ENCODE measurements at places on chromosomes 2 and 18. TPM values are rescaled to one million over a fixed set of nuclear protein-coding genes. Genes with fewer than 3 reads are reported as not detected.

Gene GAREM1
- total RNA-seq: 5.0 TPM

Gene BOLL
- not detected for total RNA-seq

Gene ATIC
- total RNA-seq: 17.7 TPM

Gene AGXT
- total RNA-seq: not detected

Gene OXER1
- total RNA-seq: not detected

Gene COA5
- total RNA-seq: 21.2 TPM

Gene LHCGR
- total RNA-seq: not detected

Gene RUFY4
- total RNA-seq: not detected

Gene PRSS56
- total RNA-seq: not detected

Gene LAMA1
- 8.3 TPM for total RNA-seq

DNA sequence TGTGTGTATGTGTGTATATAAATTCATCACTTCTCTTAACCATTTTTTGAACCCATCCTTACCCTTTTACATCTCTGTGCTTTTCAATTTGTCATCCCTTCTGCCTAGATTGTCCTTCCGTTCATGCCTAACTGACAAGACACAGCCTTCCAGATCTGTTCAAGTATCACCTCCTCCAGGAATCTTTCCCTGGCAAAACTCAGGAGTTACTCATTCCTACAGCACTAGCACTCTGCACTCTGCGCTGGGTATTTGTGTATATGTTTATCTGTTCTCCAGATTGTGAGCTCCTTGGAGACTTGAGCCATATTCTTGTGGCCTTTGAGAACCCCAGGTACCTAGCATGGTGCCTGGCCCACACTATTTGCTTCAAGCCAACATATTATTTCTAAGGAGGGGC is 26.8 kb upstream of the ASXL2 start:
- H3K36me3 ChIP-seq: no peaks in the 10 kb centered on the region
- peak; percentile 76 for DNase-seq
- H3K27ac ChIP-seq: no peak overlapping the region
- no peaks in the 10 kb centered on the region for H3K4me1 ChIP-seq

DNA sequence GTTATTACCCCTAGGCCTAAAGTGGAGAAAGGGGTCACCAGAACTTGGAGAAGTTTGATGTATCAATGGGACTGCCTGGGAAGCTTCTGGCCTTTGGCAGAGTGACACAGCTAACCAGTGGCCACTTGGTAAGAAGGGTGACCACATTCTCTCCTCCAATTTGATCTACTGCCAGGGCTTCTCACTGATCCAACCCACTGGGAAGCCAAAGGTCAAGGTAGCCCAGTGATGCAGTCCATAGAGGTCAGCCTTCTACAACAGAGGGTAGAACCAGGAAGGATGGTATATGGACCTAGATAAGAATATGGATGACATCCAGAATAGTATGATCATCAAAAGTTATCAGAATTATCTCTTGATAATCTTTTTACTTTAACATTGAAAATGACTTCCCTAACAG is 493.6 kb downstream of the NYAP2 start:
- no peak for DNase-seq
- peaks cover 7% of the 10 kb centered on the region for H3K4me1 ChIP-seq
- no peak overlapping the region for H3K4me3 ChIP-seq
- no peaks in the 10 kb centered on the region for H3K36me3 ChIP-seq
- no peak overlapping the region for H3K27ac ChIP-seq

DNA sequence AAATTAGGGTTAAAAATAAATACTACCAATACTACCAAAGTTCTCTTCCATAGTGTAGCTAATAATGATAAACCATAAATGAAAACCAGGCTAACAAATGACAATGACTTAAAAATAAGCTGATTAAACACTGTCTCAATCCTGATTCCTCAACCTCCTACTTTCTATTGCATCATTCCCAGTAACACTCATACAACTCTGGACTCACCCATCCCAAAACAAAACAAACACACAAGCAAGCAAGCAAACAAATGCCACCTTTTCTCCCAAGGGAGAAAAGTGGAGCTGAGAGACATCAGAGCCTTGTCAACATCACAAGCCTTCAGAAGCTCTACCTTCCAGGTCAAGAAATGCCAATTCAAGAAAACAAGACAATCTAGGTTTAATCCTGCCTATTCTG is 620.7 kb downstream of the NYAP2 start:
- H3K4me1 ChIP-seq: no peaks in the 10 kb centered on the region
- no peak overlapping the region for H3K27ac ChIP-seq
- no peaks in the 10 kb centered on the region for H3K36me3 ChIP-seq
- no peak for DNase-seq
- H3K27me3 ChIP-seq: no peaks in the 10 kb centered on the region

GRCh38 chr2:167431949-167432348 is 543.7 kb downstream of the XIRP2 start:
- H3K4me3 ChIP-seq: no peak overlapping the region
- H3K4me1 ChIP-seq: no peaks in the 10 kb centered on the region
- no peak overlapping the region for H3K27ac ChIP-seq
- no peaks in the 10 kb centered on the region for H3K36me3 ChIP-seq
- peak; percentile 3 for DNase-seq
- no peaks in the 10 kb centered on the region for H3K27me3 ChIP-seq

- no peak overlapping the region for H3K27ac ChIP-seq
- no peaks in the 10 kb centered on the region for H3K27me3 ChIP-seq
- H3K36me3 ChIP-seq: peaks cover 42% of the 10 kb centered on the region
- H3K4me3 ChIP-seq: no peak overlapping the region
These were observed 302.0 kb upstream of the CCDC68 start for GRCh38 chr18:55261253-55261652.

GRCh38 chr2:165660361-165660760 is 133.7 kb downstream of the GALNT3 start:
- H3K4me3 ChIP-seq: no peak overlapping the region
- no peaks in the 10 kb centered on the region for H3K4me1 ChIP-seq
- no peaks in the 10 kb centered on the region for H3K36me3 ChIP-seq
- H3K27ac ChIP-seq: no peak overlapping the region

DNA sequence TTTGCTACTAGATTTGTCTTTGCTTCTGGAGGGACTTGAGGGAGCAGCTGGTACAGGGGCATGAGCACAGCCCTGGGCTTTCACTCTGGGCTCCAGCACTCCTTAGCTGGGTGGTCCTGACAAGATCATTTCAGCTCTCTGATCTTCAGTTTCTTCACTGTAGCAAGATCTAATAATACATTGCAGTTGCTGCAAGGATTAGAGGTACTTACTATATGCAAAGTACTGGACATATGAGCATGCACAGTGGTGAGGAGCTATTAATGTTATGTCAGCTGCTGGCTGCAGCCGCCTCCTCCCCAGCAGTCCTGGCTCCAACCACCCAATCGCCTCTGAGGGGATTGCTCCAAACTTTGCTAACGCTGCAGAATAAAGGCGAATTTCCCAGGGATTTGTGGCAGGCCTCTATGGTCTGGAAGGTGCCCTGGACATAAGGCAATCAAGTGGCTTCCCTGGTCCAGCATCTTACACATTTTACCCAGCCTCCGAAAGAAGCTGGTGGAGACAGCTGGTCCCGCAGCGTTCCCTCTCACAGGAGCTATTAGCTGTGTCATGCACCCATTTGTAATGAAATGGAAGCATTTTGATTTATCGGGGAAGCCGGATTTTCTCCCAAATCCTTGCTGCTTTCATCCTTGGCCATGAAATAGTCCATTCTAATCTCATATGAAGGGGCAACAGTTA is 96.7 kb downstream of the RHOB start:
- H3K4me3 ChIP-seq: no peak overlapping the region
- no peaks in the 10 kb centered on the region for H3K36me3 ChIP-seq
- no peak overlapping the region for H3K27ac ChIP-seq
- no peaks in the 10 kb centered on the region for H3K27me3 ChIP-seq
- H3K4me1 ChIP-seq: no peaks in the 10 kb centered on the region
- DNase-seq: no peak

DNA sequence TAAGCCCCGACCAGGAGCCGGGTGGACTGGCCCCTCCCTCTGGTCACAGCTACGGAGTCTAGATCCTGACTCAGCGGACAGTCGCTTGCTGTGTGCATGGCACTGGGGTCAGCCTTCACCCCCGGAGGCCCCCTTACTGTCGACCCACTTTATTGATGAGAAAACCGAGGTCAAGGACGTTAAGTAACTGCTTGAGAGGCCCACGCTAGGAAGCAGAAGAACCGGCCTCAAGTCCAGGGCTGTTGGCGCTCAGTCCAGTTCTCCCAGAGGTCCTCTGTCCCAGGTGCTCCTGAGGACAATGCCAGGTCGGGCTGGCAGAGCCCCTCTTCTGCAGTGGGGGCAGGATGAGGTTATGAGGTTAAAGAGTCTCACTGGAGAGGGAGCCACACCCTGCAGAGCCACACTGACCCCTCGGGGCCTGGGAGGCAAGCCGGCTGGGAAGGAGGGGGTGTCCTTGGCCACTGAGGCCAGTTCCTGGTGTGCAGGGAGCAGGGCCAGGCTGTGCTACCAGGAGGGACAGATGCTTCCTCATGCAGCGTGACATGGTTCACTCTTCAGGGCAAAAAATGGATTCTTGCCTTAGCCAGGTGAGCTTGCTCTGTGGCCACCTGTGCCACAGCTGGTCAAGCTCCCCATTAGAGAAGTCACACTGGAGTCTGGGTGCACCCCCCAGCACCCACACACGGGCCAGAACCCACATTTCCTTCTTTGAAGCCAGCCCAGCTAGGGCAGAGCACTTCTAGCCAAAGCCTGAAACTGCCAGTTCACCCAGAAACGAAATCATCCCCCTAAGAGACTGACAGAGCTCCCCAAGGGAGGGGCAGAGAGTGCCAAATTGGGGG is 47.3 kb upstream of the HPCAL1 start:
- H3K4me1 ChIP-seq: peaks cover 2% of the 10 kb centered on the region
- DNase-seq: peak; percentile 52
- peaks cover 7% of the 10 kb centered on the region for H3K27me3 ChIP-seq
- no peaks in the 10 kb centered on the region for H3K36me3 ChIP-seq
- no peak overlapping the region for H3K27ac ChIP-seq
- H3K4me3 ChIP-seq: no peak overlapping the region

Data from osteoblast (primary cell).